AG09319 (cell line): ENCODE measurements at places on chromosomes 11 and 22.

- DNase-seq, result no peak
Measured at GRCh38 chr22:46079093-46079860, 71.0 kb upstream of the PPARA start.

DNA sequence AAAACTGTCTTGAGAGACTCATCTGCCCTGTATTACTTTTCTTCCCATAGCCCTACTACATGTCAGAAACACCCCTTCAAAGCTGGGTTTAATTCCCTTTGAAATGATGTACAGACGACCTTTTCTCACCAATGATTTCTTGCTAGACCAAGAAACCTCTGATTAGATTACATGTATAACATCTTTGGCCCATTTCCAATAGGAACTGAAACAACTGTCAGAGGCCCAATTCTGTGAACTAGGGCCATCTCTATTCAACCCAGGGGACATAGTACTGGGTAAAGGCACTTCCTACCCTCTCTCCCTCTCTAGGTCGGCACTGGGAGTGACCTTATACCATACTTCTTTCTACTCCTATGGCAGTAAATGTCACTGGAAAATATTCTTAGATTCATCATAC lies 19.4 kb downstream of the NPAT start:
- no peak for DNase-seq

- no peak for DNase-seq
Measured at GRCh38 chr11:12674936-12675696, 895 bp downstream of the TEAD1 start.

DNA sequence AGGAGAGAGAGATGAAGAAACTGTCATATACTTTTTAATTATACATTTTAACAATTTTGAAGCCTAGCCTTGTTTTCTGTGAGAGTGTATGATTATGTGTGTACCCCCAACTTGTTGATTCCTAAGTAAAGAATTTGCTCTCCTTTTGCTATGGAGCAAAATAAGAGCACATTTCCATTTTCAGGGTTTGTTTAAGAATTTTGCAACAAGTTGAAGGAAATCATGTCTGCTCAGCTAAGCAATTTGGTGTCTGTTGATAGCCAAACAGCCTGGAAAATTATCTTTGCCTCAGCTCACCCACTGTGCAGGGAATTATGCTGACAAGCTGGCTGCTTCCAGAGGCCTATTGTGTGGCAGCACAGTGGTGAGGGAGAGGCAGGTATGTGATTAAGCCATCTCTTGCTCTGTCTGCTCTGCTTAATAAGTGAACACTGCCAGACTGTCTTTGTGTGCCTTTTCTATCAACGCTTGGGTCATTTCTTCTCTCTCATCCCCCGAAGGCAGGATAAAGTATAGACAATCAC lies 135.1 kb upstream of the TTC12 start:
- no peak for DNase-seq

DNA sequence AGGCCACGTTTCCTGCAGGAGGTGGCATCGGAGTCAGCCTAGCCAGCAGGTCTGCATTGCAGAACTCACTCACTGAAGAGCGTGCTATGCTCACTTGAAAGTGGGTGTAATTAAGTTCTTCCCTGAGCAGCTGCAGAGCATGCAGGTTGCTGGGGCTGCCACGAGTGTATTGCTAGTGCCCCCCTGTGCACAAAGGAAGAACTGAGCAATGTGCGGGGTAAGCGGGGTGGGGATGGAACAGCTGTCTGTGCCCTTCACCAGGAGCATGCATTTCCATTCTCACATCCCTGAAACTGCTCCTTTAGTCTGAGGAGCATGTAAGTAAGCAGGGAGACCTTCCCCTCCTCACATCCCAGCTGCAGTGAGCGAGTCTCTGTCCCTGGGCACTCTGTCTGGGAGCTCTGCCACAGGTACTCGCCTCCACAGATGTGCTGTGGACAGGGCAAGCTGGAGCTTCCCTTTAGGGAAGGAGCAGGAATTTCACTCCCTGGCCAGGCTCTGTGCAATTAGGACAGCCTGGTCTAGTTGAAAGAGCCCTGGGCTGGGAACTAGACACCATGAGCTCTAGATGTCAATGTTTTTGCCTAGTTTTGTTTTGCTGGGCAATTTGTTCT lies 1031.8 kb downstream of the NTM start:
- DNase-seq, result peak; percentile 16

- no peak for DNase-seq
Measured at GRCh38 chr22:26494506-26494905, 10.8 kb downstream of the SRRD start.

DNA sequence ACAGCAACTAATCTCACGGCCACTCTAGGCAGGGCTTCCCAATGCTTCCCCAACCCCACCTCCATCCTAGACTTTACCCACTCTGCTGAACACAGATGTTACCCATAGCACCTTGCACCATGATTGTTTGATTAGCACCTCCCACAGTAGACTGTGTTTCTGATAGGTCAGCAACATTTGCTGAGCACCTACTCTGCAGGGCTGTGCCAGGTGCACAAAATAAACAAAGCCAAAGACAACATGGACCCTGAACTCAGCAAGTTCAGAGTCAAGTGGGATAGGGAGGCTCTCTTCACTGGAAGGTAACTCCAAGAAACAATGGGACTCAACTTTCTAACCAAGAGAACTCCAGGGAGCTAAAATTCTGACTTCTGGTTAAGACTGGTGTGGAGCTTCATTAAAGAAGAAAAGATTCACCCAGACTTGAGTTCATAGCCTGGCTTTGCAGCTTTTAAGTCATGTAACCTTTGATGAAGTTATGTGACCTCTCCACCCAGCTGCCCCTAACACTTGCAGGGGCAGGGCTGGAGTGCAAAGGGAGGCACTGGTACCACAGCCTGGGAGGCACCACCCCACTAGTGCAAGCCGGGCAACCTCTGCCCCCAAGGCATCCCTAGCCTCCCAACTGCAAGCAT lies 6.7 kb upstream of the RTN4RL2 start:
- no peak for DNase-seq

GRCh38 chr11:113967361-113967760 lies 7.5 kb upstream of the HTR3A start:
- DNase-seq, result no peak

DNA sequence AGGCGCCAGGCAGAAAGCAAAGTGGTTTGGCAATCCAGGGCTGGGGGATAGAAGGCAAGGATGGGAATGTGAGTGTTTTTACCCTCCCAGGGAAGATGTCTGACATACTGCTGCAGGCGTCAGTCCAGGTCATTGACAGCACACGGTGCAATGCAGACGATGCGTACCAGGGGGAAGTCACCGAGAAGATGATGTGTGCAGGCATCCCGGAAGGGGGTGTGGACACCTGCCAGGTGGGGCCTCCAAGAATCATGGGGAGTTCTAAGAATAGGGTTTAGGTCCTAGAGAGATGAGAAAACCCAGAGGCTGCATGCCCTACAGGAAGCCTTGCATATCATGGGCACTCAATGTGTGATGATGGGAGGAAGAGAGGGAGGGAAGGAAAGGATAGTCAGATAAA lies 28.3 kb upstream of the SMIM35 start:
- DNase-seq, result no peak

GRCh38 chr11:15896530-15896929 lies 459.8 kb downstream of the SOX6 start:
- no peak for DNase-seq

DNA sequence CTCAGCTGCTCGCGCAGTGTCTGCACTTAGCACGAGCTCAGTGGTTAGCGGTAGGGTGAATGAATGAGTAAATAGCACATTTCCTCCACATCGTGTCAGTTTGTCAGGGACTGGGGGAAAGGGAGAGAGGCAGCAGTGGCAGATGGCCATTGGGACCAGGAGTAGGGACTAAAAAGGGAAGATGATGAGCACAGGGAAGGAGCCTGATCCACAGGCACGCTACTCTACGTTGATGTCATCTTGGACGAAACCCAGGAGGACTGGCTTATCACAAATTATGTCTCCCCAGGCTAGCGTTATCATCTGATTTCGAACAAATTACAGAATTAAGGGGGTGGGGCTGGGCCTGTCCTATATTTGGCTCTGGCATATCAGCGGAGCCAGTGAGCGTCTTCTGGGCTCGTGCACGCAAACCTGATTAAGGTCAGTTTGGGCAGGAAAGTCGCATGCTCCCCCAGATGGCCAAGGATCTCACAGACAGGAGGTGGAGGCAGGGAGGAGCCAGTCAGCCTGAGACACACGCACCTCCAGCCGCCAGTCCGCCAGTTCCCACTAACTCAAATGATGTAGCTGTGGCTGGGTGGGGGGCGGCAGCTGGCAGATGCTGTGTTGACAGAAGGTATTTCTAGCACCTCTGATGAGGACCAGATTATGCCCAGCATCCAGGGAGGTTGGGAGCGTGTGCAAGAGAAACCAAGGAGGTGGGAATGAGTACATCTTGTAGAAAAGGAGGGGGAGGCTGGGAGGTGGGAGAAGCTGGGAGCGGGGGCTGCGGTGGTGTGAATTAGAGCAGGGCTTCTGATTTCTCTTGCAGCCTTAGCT lies 97.4 kb upstream of the PRDM11 start:
- no peak for DNase-seq

- no peak for DNase-seq
Measured at GRCh38 chr22:49156662-49157285, 670.9 kb downstream of the BRD1 start.

DNA sequence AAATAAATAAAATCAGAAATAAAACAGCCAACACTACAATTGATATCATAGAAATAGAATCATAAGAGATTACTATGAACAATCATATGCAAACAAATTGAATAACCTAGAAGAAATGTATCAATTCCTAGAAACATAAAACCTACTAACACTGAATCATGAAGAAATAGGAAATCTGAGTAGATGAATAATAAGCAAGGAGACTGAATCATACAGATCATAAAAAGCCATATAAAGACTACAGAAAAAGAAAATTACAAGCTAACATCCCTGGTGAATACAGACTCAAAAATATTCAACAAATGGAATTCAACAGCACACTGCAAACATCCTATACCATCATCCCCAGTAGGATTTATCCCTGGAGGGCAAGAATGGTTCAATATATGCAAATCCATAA lies 135.6 kb downstream of the SBF2 start:
- no peak for DNase-seq

DNA sequence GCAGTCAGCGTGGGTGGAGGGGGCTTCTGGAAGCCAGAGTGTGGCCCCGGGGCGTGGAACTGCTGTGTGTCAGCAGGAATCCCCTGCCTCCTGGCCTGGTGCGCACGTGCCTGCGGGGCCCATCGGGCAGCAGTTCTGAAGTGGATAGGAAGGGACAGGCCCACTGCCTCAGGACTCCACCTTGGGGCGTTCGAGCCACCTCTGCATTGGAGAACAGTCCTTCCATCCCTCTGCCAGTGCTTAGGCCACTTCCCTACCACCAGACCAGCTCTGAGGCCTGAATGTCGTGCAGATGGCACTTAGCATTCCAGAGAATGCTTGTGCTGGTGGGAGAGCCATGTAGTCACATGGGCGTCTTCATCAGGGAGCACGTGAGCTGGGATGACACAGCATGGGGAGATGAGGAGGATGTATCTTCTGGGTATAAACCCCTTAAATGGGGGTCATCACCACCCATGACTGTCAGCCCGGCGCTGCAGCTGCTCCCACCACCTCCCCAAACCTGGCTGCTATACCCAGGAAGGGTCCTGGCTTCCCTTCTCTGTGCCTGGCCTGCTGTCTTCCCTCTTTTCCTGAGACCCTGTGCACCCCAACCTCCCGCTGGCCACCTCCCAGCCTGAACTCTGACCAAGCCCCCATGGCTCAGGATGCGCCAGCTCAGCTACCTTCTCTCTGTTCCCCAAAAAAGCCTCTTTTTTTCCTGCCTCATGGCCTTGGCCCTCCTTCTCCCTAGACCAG lies 9.7 kb downstream of the INCENP start:
- no peak for DNase-seq

DNA sequence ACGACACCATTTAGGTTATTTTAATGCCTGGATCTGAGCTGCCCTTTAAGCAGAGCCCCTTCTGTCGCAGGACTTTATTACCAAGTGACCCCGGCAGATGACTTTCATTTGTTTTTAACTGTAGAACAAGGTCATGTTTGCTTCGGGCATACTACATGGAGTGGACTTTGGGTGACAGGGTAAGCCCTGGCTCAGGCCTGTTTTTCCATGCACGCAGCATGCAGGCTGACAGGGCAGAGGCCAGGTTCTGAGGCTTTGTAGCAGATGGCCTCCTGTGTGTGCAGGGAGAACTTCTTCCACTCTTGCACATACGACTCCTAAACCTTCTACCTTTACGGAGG lies 50.5 kb downstream of the SNX19 start:
- no peak for DNase-seq

DNA sequence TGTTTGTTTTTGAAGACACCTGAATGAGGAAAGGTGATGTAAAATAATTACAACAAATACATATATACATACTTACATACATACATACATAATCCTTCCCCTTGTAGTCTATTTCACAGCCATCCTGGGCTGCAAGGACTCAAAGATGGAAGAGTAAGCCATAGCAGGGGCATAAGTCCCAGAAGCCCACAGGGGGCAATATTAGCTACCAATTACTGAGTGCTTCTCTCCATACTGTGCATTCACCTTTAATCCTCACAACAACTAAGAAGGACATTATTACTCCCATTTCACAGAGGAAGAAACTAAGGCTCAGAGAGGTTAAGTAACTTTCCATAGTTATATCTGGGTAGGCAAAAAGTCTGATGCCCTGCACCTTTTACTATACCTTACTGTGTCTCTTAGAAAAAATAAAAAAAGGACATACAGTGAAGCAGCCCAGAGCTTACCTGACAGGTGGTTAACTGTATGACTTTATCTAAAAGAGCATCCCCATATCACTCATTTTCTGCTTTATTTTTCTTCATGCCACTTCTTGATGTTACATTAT lies 2.7 kb downstream of the SERGEF start:
- no peak for DNase-seq

DNA sequence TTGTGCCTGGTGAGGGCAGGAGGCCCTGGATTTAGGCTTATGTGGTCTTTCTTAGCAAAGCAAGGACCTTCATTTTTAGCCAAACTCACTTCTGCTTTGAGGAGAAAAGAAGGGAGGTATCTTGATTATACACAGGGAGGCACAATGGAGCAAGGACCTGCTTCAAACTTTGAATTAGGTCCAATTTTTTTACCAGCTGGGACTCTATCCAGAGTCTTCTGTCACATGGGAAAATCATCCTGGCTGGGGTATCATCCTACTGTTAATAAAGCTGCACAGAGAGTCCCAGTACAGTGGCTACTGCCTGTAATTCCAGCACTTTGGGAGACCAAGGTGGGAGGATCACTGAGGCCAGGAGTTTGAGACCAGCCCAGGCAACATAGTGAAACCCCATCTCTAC lies 87.8 kb downstream of the CWC15 start:
- no peak for DNase-seq

DNA sequence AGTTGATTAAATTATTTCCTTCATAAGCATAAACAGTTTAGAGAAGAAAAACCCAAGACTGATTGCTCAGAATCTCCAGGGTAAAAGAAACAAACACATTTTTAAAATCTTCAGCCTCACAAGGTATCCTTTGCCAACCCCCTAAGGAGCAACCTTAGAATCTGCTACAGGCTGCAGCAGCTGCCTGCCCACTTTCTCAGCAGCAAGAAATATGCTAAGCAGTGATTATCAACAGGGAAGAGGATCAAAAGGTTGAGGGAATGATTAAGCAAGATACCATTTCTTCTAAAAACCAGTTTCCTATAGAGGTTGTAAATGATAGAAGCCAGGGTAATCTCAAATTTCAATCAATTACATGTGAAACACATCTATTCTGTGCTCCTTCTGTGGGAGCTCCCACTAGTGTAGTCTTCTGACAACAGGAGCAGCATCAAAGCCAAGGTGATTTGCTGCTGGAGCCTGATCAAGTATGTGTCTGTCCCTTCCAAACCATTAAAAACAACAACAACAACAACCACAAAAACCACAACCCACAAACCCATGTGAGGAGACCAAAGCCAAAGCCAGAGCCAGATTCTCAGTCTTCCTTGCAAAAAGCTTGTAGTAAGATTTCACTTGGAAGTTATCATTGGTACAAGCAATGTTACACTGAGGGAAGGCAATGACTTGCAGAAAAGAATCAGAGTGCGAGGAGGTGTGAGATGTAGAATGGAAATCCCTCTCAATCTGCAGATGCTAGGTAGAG lies 761.2 kb downstream of the DLG2 start:
- peak; percentile 5 for DNase-seq
